Endodermal cell (in vitro differentiated cells): ENCODE measurements at places on chromosomes 3 and 15. TPM values are rescaled to one million over a fixed set of nuclear protein-coding genes. Genes with fewer than 3 reads are reported as not detected.

DNA sequence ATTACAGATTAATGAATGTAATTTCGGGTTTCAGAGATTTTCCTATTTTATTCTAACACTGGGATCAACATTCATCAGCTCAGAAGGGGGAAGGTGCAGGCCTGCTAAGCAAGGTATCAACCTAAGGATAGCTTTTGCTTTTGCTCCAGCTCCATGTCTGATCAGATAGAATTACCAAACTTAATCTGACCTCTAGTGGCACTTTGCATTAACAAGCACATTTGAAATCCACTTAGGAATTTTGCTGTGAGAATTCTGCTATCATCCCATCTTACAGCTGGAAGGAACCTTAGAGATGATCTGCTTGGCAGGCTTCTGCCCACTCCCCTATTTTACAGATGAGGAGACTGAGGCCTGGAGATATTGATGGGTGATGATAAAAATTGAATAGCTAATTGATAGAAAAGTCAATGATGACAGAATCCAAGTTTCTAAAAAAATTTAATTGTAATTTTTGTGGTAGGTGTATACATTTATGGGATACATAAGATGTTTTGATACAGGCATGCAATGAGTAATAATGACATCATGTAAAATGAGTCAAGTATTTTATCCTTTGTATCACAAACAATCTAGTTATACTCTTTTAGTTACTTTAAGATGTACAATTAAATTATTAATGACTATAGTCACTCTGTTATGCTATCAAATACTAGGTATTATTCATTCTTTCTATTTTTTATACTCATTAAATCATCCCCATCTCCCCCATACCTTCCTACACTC lies 209.2 kb upstream of the ZPLD1 start:
- no peak for DNase-seq

GRCh38 chr3:197511130-197511529 lies 44.6 kb downstream of the BDH1 start:
- DNase-seq: no peak

DNA sequence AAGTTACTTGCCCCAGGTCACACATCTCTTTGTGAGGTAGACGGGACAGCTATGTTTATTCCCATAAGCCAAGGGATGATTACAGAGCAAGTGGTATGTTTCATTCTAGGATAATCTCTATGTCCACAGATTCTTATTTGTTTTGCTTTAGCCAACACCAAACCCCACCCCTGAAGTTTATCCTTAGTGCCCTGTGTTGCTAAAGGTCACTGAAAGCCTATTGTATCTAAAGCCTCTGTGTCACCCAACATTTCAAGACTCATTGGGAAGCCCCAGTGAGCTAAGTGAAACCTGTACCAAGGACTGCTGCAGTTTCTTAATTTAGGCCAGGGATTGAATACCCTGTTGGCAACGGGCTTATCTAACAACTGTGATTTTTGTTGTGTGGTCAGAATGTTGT lies 135.6 kb downstream of the ADAMTS9 start:
- DNase-seq: no peak

AMIGO3 gene
- total RNA-seq: 1.3 to 2.1 TPM (median 1.4 TPM) in 3 replicates

DNA sequence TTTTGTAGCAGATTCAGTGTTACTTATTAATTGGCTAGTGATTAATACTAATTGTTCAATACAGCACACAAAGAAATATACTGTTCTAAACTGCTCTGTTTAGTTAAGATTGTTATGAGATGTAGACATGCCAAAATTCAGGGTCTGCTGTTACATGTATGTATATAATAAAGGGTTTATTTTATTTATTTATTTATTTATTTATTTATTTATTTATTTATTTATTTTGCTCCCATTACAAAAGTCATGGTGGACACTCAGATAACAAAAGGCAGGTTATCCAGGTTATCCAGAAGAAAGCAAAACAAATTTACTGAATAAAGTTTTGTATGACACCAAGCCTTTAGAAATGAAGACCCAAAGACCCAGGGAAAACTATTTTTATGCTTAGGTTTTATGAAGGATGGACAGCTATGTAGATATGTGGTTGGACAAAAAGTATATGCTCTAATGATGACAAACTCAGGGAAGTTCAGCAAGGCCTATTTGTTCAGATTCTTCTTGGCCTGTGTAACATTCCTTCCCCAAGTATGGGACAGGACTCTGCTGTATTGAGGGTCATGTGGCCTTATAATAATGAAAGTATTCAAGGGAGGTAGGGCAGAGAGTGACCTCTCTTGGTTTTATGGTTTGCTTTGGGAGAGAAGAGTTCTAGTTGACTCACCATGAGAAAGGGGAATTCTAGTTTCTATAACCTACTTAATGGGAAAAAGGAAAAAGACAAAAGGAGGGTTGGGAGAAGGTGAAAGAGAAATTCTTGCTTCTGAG lies 1056.8 kb downstream of the ROBO2 start:
- no peak for DNase-seq

- DNase-seq: peak; percentile 58
Measured at GRCh38 chr15:78321041-78321570, 19.0 kb upstream of the CRABP1 start.

CHRNA5 gene
- 7.2 to 23.2 TPM (median 23.0 TPM) in 3 replicates for total RNA-seq

GOLGA8R gene
- total RNA-seq: 0.31 TPM in 1 of 2 replicates, not detected in the other

- no peak for DNase-seq
Measured at GRCh38 chr3:157624801-157625200, 121.6 kb upstream of the VEPH1 start.

FAM43A gene
- 4.4 and 5.0 TPM in 2 replicates for total RNA-seq

DNA sequence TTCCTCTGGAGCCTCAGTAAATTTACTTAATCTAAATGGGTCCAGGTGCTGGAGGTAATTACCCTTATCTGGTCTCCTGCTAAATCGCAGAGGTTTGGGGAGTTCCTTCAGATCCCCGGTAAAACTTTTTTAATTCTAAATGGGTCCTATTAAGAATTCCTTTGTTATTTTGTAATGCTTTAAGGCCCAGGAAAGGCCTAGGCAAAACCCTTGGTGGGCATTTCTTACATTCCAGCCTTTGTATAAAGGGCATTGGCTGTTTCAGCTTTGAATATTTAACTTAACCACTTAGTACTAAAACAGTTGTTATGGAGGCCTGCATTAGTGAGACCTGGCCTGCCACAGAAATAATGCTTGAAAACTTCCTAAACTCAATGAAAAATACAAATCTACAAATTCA lies 14.9 kb upstream of the ZNF662 start:
- DNase-seq: peak; percentile 61

FGF7 gene
- total RNA-seq: not detected in 2 replicates

DNA sequence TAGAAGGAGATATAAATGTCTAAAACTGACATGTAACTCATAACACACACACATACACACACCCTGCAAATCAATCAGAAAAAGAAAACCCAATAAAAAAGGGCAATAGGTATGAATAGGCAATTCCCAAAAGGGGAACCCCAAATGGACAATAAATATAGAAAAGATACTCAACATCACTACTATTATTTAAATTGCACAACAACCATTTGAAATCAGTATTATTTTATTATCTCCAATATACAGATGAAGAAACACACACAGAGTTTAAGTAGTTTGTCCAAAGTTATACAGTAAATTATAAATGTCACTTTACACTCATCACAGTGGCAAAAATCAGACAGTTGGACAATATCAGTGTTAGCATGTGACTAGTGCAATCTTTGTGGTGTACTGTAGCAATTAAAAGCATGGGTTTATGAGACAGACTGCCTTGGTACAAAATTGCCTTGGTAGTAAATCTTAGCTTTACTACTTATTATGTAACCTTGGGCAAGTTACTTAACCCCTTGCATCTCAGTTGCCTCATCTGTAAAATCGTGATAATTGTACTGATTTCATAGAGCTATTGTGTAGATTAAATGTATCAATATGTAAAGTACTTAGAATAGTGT lies 3.4 kb upstream of the FSTL1 start:
- no peak for DNase-seq

GRCh38 chr3:43894176-43895049 lies 203.7 kb downstream of the ABHD5 start:
- DNase-seq: peak; percentile 87

ABI3BP gene
- total RNA-seq: not detected in 2 replicates

SLC7A14 gene
- 0.29 to 0.96 TPM (median 0.36 TPM) in 3 replicates for total RNA-seq

EOMES gene
- total RNA-seq: 271 and 283 TPM in 2 replicates

DNA sequence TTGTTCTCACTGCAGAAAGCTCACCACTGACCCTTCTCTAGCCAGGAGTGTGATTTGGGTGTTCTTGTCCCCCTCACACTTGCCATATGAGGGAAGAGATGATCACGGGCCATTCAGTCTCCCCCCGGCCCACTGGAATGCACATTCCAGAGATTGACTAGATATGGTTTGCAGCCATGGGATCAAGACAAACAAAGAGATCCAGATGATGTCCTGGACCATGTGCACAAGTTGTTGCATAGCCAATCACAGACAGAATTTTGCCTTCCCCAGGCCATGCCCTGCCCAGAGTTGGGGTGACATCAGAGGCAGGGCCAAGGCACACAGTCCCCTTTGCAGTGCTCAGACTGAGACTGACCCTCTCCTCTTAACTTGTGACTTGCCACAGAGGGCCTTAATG lies 14.8 kb downstream of the MUC13 start:
- DNase-seq: no peak

GRCh38 chr3:184366619-184367289 lies 5.2 kb downstream of the POLR2H start:
- DNase-seq: no peak

- no peak for DNase-seq
Measured at GRCh38 chr15:96457841-96458240, 127.3 kb downstream of the NR2F2 start.

GRCh38 chr3:19425825-19426224 lies 277.5 kb downstream of the KCNH8 start:
- no peak for DNase-seq
